Activated naive CD8-positive, alpha-beta T cell treated with anti-CD3 and anti-CD28 coated beads, Interleukin-2, amount 10 ng/mL, durations not matched to agents 7 days and 5 days (primary cell): ENCODE measurements at places on chromosomes 4 and X. TPM values are rescaled to one million over a fixed set of nuclear protein-coding genes. Genes with fewer than 3 reads are reported as not detected.

The TRIM61 gene
- 2.9 TPM for total RNA-seq

The SORBS2 gene
- total RNA-seq: not detected

The CDKL5 gene
- total RNA-seq: 2.2 TPM

The SGMS2 gene
- not detected for total RNA-seq

The GJB1 gene
- total RNA-seq: not detected

The ENPEP gene
- 0.58 TPM for total RNA-seq

The GRIA2 gene
- total RNA-seq: not detected

GRCh38 chr4:186805020-186805820 lies 81.6 kb upstream of the FAT1 start:
- no peaks in the 10 kb centered on the region for H3K4me1 ChIP-seq
- H3K36me3 ChIP-seq: no peaks in the 10 kb centered on the region
- H3K27ac ChIP-seq: no peak overlapping the region
- no peaks in the 10 kb centered on the region for H3K27me3 ChIP-seq

GRCh38 chr4:31374256-31374960 lies 654.2 kb downstream of the PCDH7 start:
- no peaks in the 10 kb centered on the region for H3K4me1 ChIP-seq
- no peaks in the 10 kb centered on the region for H3K36me3 ChIP-seq
- DNase-seq: no peak
- H3K4me3 ChIP-seq: no peak overlapping the region
- no peaks in the 10 kb centered on the region for H3K27me3 ChIP-seq

- H3K27ac ChIP-seq: no peak overlapping the region
- no peak for DNase-seq
- H3K4me3 ChIP-seq: no peak overlapping the region
- peaks cover 1% of the 10 kb centered on the region for H3K4me1 ChIP-seq
Measured at GRCh38 chr4:21001490-21001889, 301.2 kb downstream of the PACRGL start.

DNA sequence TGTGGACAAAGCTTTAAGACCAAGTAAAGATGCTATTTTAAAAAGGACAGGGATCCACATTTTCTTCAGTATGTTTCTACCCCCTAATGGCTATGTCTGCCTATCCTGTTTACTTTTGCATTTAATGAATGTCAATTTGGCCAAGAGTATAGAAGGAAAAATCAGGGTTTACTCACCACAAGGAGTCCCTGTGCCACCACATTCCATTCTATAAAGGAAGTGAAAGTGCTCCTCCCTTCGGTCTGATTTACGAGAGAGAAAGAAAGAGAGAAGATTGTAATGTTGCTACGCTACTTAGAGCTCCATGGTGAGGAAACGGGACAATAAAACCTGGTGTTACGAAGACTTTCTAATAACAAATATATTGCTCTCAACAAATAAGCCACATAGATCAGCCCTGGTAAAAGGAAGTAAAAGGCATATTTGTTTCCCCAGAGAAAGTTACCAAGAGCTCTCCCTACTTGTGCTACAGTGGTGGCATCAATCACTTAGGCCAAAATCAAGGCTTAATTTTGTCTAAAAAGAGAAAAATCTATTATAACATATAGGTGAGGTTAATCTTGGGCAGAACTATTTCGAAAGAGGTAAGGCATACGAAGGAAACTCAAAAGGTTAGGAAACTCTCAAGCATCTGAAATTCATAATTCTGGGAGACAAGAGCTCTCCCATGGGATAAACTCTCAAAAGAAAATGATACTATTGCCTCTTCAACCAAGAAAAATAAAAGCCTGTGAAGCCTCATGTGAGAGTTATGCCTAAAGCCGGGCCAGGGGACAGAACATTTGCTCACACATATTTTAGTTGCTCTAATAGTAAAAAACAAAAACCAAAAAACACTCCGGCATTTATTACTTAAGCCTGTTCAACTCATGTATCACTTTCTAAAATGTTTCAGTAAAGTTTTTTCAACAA lies 29.5 kb downstream of the TAPT1 start:
- H3K36me3 ChIP-seq: peaks cover 8% of the 10 kb centered on the region
- peak overlapping the region; percentile 38 for H3K4me3 ChIP-seq
- DNase-seq: no peak
- H3K27ac ChIP-seq: no peak overlapping the region
- H3K4me1 ChIP-seq: peaks cover 12% of the 10 kb centered on the region

- no peak for DNase-seq
- no peaks in the 10 kb centered on the region for H3K4me1 ChIP-seq
- no peaks in the 10 kb centered on the region for H3K36me3 ChIP-seq
- no peak overlapping the region for H3K4me3 ChIP-seq
Measured at GRCh38 chr4:118338981-118339765, 13.6 kb downstream of the PRSS12 start.

DNA sequence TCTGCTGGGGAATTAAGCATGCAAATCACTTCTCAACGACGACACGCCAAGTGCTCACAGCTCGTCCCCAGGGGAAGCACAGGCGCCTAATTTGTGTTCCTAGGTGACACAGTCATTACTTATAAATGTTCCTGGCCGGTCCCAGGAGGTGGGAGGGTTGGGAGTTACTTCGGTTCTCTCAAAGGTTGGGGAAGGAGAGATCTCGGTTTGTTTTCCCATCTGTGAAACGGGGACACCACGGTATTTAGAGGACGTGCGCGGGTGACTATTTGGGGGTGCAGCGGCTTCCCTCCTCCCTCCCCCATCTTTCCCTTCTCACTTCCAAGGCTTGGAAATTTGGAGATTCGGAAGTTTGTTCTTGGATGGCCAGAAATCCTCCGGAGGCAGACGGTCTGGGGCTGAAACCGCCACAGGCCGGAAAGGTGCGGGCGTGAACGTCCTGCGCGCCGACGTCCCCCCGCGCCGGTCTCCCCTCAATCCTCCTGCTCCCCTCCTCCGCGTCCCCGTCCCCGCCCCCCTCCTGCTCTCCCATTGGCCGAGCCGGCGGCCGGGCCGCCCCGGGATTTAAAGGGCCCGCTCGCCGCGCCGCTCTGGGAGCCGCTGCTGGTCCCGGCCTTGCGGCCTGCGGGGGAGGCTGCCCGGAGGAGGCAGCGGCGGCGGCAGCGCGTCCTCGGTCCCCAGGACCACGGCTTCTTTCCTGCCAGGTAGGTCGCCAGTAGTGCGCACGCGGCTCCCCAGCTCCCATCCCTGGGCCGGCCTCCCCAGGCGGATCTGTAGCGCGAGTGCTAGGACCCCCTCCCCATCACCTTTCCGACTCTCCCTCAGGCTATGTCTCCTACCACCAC lies at the start of gene PORCN:
Gene PORCN, plus strand, starts transcription at position 593 of the 845 bp plus-strand sequence. CDS start 829 bp downstream, outside the sequence.
- DNase-seq: peak; percentile 81
- H3K27me3 ChIP-seq: no peaks in the 10 kb centered on the region
- peak within 1 kb of the TSS; percentile 93 for H3K4me3 ChIP-seq
- H3K27ac ChIP-seq: peak within 1 kb of the TSS; percentile 87

- no peak overlapping the region for H3K27ac ChIP-seq
- no peak for DNase-seq
- no peak overlapping the region for H3K4me3 ChIP-seq
- no peaks in the 10 kb centered on the region for H3K27me3 ChIP-seq
Measured at GRCh38 chr4:1613099-1613495, 71.0 kb downstream of the FAM53A start.

DNA sequence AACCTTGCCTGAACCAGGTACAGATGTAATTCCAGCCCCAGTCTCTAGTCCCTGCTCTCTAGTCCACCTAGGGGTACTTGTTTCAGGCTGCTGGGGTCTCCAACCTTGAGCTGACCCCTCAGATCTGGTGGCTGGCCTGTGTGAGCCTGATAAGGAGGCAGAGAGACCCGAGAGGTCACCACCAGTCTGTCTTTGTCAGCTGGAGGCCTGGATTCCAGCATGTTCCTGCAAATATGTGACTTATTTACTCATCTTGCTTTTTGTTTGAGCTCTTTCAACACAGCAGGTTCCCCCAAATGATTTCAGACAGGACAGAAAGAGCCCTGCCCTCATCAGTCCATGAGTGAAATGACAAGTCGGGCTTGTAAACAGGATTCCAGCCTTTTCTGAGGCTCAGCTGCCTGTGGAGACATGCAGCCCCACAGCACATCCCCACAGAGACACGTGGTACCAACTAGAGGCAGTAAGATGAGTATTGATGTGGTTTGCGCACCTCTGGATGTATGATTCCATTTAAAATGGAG lies 37.5 kb upstream of the STK26 start:
- no peak for DNase-seq
- H3K36me3 ChIP-seq: peaks cover 6% of the 10 kb centered on the region
- H3K27ac ChIP-seq: peak overlapping the region; percentile 83

GRCh38 chrX:105765691-105766090 lies 56.6 kb upstream of the NRK start:
- DNase-seq: no peak
- no peaks in the 10 kb centered on the region for H3K27me3 ChIP-seq
- no peaks in the 10 kb centered on the region for H3K4me1 ChIP-seq
- H3K4me3 ChIP-seq: no peak overlapping the region
- H3K27ac ChIP-seq: no peak overlapping the region

DNA sequence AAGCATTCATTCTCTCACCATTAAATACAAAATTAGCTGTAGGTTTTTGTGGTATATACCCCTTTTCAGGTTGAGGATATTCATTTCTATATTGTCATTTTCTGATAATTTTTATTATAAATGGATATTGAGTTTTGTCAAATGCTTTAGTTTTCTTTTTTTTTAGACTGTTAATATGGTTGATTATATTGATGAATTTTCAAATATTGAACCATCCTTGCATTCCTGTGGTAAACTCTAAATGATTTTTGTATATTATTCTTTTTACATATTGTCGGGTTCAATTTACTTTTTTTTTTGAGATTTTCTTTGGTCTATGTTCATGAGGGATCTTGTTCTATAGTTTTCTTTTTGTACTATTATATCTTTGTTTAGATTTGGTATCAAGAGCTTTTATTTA lies 165.1 kb downstream of the GPAT3 start:
- H3K4me1 ChIP-seq: no peaks in the 10 kb centered on the region
- peaks cover 2% of the 10 kb centered on the region for H3K27me3 ChIP-seq
- DNase-seq: no peak
- H3K36me3 ChIP-seq: no peaks in the 10 kb centered on the region
- H3K27ac ChIP-seq: no peak overlapping the region

DNA sequence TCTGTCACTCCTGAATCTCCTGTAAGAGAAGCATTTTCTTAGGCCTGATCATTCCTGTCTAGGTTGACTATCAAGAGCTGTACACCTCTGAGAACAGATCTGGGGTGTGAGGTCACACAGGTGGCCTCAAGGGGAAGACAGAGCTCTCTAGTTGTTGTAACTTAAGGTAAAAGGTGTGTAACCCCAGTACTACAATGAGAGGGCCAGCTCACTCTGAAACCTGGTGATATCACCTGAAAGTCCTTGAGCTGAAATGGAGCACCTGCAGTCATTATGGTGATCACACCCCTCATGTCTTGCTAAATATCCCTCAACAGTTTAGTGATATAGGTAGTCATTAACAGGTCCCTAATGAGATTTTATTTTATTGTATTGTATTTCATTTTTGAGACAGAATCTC lies 8.8 kb upstream of the FAM9C start:
- peaks cover 29% of the 10 kb centered on the region for H3K4me1 ChIP-seq
- H3K36me3 ChIP-seq: peaks cover 14% of the 10 kb centered on the region
- no peak for DNase-seq
- H3K27ac ChIP-seq: no peak overlapping the region

GRCh38 chrX:37542791-37543190 lies 28.7 kb upstream of the LANCL3 start:
- no peaks in the 10 kb centered on the region for H3K36me3 ChIP-seq
- H3K4me1 ChIP-seq: no peaks in the 10 kb centered on the region
- H3K27ac ChIP-seq: no peak overlapping the region
- no peak overlapping the region for H3K4me3 ChIP-seq
- peaks cover 3% of the 10 kb centered on the region for H3K27me3 ChIP-seq

- peaks cover 10% of the 10 kb centered on the region for H3K27me3 ChIP-seq
- no peak for DNase-seq
- no peak overlapping the region for H3K27ac ChIP-seq
- H3K4me1 ChIP-seq: no peaks in the 10 kb centered on the region
- no peak overlapping the region for H3K4me3 ChIP-seq
- H3K36me3 ChIP-seq: no peaks in the 10 kb centered on the region
Measured at GRCh38 chrX:132165651-132166050, 37.8 kb upstream of the FRMD7 start.

GRCh38 chr4:87144356-87144755 lies 76.1 kb downstream of the KLHL8 start:
- no peak for DNase-seq
- peaks cover 20% of the 10 kb centered on the region for H3K36me3 ChIP-seq
- H3K4me1 ChIP-seq: peaks cover 6% of the 10 kb centered on the region
- no peaks in the 10 kb centered on the region for H3K27me3 ChIP-seq
- no peak overlapping the region for H3K4me3 ChIP-seq

DNA sequence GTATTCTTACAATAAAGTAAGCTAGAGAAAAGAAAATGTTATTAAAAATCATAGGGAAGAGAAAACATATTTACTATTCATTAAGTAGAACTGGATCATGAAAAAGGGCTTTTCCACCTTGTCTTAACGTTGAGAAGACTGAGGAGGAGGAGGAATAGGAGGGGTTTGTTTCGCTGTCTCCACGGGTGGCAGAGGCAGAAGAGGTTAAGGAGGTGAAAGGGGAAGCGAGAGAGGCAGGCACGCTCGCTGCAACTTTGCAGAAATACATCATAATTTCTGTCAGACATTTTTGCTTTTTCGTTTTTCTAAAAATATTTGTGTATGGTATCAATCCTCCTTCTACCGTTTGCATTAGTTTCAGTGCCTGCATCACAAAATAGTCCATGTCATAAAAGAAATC lies 2375.1 kb upstream of the AGA start:
- no peaks in the 10 kb centered on the region for H3K27me3 ChIP-seq
- H3K27ac ChIP-seq: no peak overlapping the region

DNA sequence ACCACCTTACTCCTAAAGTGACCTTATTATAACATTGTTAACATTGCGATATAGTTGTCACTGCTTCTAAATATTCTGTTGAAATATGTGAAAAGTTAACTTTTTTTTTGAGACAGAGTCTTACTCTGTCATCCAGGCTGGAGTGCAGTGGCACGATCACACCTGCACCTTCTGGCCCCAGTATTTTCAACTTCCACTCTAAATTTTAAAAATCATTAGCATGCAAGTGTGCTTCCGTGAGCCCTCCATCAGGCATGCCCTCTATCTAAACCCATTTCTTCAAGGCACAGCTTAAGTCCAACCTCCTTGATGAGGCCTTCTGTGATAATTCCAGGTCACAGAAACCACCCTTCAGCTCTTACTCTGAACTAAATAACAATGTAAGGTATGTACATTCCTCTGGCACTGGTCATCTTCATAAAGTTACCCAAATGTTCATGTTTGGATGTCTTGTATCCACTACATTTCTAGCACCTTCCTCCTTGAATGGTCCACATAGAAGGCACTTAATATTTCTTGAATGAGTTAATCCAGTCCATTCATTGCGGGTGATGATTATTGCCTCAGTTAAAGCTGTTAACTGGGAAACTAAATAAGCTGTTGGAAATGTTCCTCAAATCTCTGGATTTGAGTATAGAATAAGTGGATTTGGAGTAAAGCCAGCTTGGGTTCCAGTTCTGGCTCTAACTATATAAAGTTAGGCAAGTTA lies 38.6 kb upstream of the TMEM131L start:
- no peak for DNase-seq
- peak overlapping the region; percentile 95 for H3K27ac ChIP-seq
- no peaks in the 10 kb centered on the region for H3K27me3 ChIP-seq
- peaks cover 51% of the 10 kb centered on the region for H3K4me1 ChIP-seq
- H3K36me3 ChIP-seq: peaks cover 9% of the 10 kb centered on the region
